ENCODE measurements at places on chromosomes 6 and 20.
A peak's percentile ranks its signal among the peaks of the same experiment; 100 is the strongest.

DNA sequence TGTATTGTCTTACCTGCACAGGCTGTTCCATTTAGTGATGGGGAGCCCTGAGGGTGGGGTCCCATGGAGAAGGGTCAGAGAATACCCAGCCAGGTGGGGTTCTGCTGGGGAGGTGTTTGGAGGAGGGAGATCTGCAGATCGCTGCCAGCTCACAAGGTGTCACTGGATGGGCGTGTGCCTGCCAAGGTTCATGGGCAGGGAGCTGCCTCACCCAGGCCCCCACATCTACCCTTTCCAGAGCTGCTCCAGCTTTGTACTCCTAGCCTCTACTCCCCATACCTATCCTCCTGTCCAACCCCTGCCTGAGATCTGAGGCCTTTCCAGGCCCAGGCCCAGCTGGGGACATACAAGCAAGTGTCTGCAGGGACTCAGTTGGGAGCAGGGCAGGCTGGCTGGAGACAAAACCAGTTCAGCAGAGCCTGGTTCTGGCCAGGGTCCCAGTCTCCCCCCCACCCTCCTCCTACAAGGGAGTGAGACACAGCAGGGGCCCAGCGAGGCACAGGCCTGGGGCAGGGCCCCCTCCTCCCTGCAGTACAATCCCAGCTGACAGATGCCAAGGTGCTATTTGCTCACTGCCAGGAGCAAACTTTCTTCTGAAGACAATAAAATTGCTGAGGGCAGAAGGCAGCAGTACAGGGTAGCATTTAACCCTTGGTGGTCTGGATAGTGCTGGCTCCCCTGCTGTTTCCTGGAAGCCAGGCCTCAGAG lies 19.7 kb downstream of the SPDEF start:
- DNase-seq: peak; percentile 43

DNA sequence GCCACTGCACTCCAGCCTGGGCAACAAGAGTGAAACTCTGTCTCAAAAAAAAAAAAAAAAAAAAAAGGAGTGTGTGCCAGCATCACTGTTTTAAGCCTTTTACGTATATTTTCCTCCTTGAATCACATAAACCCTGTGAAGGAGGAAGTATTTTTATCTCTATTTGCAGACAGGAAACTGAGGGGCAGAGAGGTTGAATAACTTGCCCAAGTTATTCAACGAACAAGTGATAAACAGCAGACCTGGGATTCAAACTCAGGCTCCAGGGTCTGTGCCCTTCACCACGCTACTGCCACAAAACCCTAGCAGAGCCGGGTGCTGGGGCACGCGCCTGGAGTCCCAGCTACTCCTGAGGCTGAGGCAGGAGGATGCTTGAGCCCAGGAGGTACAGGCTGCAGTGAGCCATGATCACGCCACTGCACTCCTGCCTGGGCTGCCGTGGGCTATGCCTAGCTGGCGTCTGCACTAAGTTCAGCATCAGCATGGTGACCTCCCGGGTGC lies 9.4 kb upstream of the AVP start:
- DNase-seq: no peak

- DNase-seq: no peak
These were observed 128.5 kb downstream of the TPBG start for GRCh38 chr6:82492134-82492533.

DNA sequence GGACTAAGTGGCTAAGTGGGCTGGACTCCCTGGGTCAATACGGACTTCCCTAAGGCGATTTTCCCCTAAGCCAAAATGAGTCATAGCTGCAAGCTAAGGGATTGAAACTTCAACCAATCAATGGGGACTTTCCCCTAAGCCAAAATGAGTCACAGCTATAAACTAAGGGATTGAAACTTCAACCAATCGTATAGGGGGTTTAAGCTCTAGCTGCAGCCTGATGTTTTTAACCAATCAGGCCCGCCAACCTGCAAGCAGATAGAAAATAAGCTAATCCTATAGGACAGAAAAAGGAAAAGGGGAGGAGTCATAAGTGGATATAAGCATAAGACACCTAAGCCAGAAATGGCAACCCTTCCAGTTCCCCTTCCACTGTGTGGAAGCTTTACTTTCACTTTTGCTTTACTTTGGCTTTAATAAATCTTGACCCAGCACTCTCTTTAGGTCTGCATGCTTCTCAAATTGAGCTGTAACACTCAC lies 655.0 kb upstream of the HS3ST5 start:
- no peak for DNase-seq

GRCh38 chr6:88764081-88764480 lies 199.3 kb downstream of the RNGTT start:
- DNase-seq: no peak

GRCh38 chr20:35116258-35116657 lies 23.7 kb upstream of the TRPC4AP start:
- no peak for DNase-seq

- DNase-seq: no peak
These were observed 140.9 kb downstream of the DLL1 start for GRCh38 chr6:170149681-170150589.

DNA sequence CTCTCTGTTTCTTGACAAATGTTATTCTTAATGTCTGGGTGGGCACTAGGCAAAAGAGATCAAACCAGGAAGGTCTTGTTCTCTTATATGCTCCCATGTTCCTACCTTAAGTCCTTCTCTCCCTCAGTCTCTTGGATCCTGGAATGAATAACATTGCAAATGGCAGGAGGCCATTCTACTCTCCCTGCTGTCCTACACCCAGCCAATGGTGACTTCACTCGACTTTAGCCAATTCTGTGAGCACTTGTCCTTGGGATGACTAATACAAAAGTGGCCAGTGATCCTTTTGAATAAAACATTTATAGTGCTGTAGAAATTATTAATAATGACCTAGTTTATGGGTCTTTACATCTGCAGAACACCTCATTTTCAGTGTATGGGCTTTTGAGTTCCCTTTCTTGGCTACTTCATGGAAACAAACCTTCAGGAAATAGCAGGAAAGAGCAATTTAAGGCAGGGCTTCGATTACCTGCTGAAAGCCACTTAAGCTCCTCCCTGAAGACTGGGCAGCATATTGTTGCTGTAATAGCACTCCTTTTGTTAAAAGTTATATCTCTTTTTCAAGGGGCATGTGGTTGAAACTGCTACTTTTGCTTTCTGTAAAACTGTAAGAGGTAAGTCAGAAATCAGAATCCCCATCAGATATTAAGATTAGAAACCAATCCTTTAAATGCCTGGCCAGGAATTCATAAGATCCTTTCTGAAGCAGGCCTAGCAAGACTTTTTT lies 10.5 kb downstream of the OTOR start:
- no peak for DNase-seq

DNA sequence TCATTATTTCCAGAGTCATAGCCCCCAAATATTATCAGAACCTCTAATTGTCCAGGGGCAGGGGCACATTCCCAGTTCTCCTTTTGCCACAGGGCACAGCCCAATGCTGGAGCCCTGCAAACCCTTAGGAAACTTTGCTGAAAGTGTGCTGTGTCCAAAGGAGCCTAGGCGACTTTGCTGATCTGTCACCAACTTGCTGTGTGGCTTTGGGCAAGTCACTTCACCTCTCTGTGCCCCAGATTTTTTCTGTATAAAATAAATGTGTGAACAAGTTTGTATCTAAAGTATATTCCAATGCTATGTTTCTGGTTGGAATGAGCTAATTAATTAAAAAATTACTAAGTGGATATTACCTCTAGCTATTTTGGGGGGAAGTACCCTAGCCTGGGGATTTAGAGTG lies 25.4 kb upstream of the BCAS1 start:
- DNase-seq: no peak

DNA sequence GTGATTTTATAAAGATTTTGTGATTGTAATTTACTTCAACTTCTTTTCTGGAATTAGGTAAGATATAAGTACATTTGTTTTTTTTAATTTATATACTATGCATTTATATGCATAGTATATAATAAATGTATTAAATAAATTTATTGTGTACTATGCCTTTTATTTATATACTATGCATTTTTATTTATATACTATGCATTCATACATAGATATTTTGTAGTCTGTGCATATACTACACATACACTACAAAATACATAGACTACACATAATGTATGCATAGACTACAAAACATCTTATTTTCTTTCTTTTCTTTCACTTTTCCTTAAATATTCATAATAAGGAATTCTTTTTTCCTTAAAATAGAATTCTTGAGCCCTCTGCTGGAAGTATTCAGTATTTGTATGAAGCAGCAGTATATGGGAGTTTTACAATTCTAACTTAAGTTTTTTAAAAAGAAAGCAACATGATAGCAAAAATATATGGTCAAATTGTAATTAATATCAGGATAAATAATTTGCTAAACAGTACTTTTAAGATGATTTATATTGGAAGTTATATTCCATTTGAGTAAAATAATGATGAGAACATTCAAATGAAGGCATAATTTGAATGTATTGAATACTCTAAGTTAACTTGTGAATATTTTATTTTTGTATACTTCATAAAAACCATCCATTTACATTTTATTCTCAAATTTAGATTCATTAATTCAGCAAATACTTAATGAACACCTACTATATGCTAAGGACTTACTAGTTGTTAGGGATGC lies 129.3 kb downstream of the KLHL32 start:
- DNase-seq: no peak

DNA sequence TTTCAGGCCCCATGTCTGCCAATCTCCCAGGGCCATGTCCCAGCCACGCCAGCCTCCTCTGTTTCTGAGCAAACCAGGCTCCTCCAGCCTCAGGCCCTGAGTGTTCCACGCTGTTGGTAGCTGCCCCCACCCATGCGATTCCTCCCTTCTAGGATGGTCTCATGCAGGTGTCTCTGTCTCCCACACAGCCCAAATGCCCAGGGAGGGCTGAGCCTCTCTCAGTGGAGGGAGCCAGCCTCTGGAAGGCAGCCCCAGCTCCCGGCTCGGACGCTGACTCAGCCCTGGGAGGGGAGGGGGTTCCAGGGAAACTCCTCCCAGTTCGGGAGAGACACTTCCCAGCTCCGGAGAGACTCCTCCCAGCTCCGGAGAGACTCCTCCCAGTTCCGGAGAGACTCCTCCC lies 122.9 kb upstream of the AFDN start:
- DNase-seq: no peak

DNA sequence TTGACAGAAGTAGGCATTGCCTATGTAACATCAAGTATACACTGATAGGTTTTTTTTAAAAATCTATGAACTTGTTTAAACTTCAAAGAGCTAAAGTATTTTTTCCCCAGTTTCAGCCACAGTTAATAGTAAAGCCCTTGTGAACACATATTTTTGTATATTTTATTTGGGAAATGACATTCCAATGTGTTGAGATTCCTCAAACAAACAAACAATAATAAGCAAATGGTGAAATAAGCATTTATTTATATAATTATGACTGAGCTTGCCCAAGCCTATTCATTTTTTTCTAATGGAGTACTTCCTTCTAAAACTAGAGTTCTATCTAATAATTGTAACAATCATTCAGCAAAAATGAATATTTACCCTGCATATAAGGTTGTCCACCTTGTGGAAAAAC lies 12.5 kb downstream of the SYCP2 start:
- DNase-seq: no peak

DNA sequence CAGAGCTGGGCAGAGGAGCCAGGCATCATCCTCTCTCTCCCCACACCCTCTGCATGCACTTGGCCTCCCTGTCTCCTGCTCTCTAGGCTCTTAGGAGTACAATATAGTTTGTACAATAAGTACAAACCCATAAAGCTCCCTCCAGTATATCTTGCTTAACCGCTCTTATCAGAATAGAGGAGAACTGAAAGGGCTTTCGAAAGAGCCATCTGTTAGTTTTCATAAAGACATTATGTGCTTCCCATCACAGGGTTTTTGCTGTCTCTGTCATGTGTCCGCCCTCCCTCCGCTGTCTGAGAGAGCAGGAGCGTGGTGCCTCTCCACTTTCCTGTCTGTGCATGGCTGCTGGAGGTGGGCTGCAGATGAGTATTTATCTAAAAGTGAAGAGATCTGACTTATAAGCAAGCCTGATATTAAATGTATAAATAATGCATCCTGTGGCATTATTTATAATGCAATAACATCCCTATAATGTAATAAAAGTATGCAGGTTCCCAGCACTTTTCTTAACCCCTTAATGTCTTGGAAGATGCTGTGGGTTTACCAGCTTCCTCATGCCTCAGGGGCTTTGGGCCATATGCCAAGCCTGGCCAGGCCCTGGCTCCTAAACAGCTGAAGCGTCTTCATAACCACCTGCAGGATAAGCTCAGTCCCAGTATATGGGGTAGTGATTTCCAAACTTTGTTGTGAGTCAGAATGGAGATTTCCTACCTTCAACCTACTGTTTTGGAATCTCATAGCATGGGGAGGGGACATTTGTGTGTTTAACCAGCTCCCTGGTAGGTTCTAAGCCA lies 297.1 kb downstream of the DHX35 start:
- DNase-seq: no peak

- no peak for DNase-seq
These were observed 268.9 kb upstream of the HS3ST5 start for GRCh38 chr6:114611696-114612095.

GRCh38 chr6:95636552-95637431 lies 59.5 kb downstream of the MANEA start:
- DNase-seq: no peak

DNA sequence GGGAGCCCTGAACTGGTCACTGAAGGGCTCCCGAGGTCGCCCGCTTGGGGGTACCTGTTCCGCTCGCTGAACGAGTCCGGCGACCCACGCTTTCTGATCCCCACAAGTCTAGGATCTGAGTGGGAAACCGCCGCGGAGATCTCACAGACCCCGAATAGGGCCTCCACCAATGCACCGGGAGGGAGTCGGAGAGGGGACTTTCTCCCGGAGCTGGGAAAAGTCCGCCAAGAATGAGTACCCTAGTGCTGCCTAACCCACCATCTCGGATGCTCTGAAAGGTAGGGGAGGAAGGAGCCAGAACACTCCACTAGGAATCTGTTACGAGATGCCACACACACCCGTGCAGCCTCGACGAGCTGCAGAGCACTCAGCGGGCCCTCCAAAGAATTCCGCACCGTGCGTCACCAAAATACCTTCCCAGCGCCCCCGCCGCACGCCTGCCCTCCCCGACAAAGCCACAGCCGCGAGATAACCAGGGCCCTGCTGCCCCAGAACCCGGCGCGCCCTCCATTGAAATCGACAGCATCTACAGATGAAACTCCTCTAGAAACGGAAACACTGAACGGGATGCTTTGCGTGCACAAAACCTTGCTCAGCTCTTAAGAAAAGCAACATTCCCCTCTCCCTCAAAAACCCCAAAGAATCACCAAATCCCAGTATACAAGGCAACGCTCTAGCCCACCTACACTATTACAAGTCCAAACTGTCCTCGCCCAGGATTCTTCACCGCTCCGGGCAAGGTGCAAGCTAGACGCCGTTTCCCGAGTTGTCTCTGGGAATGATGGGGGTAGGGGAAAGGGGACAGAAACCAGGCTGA lies 686 bp downstream of the COL12A1 start:
- DNase-seq: no peak

DNA sequence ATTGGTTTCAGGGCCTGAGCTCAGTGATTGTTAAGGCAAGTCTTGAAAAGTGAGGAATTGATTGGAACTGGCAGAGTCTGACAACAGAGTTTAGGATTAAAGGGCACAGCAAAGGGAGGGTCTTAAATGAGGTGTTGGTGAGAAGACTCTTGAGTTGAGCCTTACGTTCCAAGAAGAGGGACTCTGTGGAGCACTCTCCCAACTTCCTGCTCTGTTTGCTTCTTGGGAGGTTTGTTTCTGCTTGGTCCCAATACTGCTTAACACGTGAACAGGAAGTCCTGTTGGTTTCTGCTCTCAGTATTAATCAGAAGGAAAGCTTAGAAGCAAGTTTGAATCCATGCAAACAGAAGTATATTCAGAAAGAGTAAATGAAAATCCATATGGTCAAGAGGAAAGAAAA lies 15.6 kb upstream of the SYNDIG1 start:
- no peak for DNase-seq

All from NCI-H2081 treated with DMSO at 0.1 percent for 48 hours (cell line).